ENCODE measurements at places on chromosomes 2 and 18. TPM values are rescaled to one million over a fixed set of nuclear protein-coding genes. Genes with fewer than 3 reads are reported as not detected.

DNA sequence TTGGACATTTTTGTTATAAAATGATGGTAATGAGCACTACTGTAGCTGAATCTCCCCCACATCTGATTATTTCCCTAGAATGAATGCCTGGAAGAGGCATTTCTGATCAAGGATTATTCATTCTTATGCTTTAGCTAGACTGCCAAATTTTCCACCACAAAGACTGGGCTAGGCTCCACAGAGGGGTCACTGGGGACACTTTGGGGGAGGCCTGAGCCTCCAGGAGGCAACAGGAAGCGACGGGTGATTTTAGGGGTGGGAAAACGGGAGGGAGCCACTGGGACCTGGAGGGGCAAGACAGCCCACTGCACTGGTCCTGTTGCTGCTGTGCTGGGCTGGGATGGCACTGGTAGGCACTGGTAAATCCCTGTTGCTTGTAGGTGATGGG lies 2.4 kb upstream of the ASB1 start:
- DNase-seq: no peak

DNA sequence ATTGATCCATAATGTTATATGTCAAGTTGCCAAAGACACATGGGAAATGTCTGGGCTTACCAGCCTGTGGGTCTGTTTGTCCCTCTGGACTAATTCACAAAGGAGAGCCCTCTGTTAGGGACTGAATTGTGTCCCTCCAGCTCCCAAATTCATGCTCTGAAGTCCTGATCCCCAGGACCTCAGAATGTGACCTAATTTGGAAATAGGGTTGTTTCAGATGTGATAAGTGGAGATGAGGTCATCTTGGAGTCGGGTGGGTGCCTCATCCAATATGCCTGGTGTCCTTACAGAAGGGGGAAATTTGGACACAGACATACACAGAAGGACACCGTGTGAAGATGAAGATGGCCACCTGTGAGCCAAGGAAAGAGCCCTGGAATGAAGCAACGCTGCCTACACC lies 41.4 kb upstream of the ROCK2 start:
- no peak for DNase-seq

DNA sequence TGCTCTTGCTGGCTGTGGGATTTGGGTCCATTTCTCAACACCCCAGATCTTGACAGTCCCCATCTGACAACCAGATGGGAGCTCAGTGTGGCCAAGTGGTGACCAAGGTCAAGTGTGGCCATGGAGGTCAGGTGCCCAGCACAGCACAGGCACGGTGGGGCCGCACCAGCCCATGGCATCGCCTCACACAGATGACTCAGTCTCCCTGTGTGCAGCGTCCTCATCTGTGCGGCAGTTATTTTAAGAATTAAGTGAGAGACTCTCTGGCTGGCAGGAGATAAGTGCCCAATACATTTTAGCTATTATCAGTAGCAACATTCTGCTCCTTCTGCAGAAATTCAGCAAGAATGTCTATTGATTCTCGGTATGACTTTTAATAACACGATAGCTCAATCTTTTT lies 167.2 kb downstream of the DDX1 start:
- no peak for DNase-seq

Gene WDR43
- 152 TPM for total RNA-seq

Gene SH3BP4
- total RNA-seq: 28.2 TPM

Gene GREB1
- total RNA-seq: 2.4 TPM
